Psoas muscle (tissue), 8 donors: ENCODE measurements at places on chromosomes 16 and 17.
A peak's percentile ranks its signal among the peaks of the same experiment; 100 is the strongest.

DNA sequence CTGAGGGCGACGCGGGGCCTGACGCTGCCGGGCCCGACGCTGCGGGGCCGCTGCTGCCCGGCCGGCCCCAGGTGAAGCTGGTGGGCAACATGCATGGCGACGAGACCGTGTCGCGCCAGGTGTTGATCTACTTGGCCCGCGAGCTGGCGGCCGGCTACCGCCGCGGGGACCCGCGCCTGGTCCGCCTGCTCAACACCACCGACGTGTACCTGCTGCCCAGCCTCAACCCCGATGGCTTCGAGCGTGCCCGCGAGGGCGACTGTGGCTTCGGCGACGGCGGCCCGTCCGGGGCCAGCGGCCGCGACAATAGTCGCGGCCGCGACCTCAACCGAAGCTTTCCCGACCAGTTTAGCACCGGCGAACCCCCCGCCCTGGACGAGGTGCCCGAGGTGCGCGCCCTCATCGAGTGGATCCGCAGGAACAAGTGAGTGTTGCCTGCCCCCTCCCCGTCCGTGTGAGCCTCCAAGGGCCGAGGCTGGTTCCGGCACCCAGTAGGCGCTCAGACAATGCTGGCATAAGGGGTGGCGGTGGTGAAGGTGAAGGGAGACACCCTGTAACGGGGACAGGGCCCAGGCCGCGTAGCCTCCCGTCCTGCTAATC is 676 bp downstream of the CPD start:
- peak; percentile 23 for DNase-seq

GRCh38 chr16:2828876-2829430 is 1.1 kb upstream of the ZG16B start:
- DNase-seq = peak; percentile 40

- DNase-seq = no peak
Observed at GRCh38 chr17:80036715-80037477, 454 bp downstream of the CCDC40 start.

GRCh38 chr17:66135219-66135618 is 56.7 kb downstream of the CEP112 start:
- DNase-seq = no peak

DNA sequence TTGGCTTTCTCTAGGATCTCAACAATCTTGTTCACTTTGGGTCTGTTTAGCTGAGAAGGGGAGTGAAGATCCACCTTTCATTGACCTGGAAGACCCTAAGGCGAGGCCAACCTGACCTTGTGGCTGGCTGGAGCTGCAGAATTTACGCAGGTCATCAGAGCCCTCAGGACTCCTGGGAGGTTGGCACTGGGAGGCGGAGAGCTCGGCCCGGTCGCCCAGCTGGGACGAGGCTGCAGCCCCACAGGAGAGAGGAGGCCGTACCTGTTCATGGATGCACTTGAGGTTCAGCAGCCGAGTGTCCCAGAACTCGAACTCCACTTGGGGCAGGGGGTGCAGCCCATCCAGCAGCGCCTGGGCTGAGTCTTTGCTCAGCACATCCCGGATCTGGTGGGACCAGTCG is 5.9 kb downstream of the DNAH17 start:
- DNase-seq = no peak

DNA sequence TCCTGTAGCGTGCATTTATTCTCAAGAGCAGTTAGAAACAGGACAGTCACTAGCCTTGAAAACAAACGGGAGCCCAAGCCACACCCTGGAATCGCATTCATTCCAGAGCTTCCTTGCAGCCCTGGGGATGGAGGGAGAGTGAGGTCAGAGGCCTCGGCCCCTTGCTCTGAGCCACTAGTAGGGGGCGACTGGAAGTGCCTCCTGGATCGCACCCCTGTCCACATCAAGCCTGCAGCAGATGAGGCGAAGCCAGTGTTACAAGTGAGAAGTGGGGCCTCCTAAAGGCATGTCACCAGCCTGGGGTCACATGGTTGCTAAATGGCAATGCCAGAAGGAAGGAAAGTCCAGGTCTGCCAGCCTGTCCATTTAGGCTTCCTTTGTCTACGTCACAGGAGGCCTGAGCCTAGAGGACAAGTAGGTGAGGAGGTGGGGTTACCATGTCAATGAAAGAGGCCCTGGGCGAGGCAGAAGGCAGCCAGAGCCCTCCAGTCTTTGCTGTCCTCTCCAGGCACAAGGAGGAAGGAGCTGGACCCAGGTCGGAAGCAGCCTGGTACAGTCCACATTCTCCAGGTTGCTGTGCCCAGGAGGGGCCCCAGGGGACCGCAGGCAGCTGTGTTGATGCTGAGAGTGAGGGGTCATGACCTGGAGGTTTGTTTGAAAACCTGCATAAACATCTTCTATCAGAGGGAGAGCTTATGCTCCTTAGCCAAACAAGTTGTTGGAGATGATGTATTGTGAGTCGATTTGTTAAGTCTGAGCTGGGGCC is 3.0 kb upstream of the RCVRN start:
- DNase-seq = no peak

DNA sequence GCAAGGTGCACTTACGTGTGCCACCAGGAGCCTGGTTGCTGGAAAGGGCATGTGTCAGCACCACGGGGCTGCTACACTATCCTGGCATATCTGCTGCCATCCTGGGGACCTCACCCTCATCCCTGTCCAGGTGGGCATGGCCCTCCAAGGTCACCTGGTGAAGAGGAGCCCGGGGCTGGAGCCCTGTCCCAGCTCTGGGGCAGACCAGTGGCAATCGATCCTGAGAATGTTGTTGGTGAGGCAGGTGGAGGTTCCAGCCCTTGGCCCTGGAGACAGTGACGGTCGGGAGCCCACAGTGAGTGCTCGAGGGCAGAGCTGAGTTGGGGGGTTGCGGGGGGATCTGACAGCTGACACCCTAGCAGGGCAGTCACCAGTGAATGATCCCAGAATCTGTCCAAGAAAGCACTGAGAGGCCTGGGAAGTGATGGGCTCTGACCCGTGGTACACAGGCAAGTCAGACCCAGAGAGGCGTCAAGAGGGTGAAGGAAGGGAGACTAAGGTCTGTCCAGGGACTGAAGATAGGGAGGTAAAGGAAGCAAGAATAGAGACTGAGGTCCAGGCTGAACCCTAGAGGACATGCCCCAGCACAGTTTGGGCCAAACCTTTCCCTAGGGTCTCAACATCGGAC is 17.6 kb downstream of the POLR3K start:
- DNase-seq = no peak

GRCh38 chr16:66538910-66539309 is 11.0 kb downstream of the TK2 start:
- DNase-seq = no peak

- no peak for DNase-seq
Observed at GRCh38 chr16:813204-813915, 12.8 kb upstream of the GNG13 start.
